ENCODE measurements at places on chromosomes 6 and 20.

DNA sequence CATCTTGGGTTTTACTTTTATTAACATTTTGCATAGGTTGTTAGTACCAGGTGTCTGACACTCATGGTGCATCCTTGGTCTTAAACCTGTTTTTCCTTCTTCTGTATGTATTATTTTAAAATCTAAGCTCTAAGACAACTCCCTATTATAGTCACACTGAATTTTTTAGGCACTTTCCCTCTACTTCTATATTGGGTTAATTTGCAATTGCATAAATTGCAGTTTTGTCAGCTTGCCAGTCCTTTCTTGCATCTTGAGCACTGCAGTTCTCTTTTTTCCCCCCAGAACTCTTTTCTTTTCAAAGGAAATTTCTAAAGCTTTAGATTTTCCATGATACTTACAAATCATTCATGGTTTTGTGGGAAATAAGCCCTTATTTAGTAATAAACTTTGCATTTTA, 70.6 kb downstream of the ZNF292 start:
- DNase-seq, result no peak

DNA sequence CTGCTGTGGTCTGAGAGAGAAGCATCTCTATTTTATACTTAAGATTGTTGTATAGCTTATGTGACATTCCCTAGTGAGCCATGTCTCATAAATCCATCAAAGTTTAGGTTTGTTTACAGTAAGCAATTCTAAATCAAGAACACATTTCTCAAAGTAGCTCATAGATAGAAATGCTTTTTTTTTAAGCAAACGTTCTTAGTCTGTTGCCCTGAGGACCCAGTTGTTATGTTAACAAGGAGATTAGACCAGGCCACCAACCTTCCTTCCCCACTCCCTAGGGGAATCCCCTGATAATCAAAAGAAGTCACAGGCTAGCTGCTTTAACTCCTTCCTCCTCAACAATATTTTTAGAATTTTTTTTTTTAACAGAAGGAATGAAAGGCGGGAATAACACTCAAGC, 169.0 kb downstream of the FUT9 start:
- DNase-seq, result no peak

GRCh38 chr6:37371154-37372083, 17.6 kb downstream of the RNF8 start:
- DNase-seq, result no peak

DNA sequence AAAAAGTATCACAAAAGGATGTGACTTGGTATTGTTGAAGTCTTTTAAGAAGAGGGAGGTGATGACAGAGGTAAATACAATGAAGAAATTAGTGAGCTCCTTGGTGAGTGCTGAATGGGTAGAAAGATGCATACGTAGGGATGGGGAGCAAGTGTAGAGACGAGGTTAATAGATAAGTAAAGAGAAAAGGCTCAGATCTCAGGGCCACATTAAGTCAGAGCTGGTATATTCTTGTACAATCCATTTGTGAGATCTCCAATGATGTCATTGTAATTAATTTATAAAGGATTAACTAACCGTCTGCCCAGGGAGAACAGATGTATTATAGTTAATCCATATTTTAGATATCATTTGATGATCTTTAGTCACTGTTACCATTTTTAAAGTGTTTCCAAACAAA, 43.4 kb downstream of the SMPDL3A start:
- DNase-seq, result no peak

- DNase-seq, result no peak
Observed at GRCh38 chr6:89789980-89790379, 29.6 kb downstream of the MDN1 start.

DNA sequence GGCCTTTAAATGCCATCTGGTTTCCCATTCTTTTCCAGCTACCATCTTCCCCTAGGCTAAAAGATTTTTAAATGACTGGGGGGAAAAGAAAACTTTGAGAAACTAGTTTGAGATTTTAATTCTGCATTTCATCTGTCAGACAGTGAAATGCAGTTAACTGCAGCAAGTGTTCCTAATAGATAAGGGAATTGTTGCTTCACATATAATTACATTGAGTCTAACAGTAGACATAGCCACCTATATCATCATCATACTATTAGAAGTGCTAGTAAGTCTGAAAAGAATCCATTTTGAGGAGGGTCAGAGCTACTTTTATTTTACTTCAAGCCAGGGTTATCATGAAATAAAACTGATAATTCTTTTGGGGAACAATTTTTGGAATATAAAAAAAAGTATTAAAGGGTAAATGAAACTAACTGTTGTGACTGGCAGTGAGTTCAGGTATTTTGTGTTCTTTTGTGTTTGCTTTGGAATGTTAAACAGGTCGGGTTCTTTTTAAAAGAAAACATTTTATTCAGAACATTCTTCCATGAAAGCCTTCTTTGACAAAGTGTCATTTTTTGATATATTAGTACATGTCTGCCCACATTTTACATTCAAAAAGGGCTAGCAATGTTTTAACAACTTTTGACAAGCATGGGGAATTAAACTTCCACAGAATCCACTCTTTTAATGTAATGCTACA, 170.1 kb downstream of the HS3ST5 start:
- no peak for DNase-seq

DNA sequence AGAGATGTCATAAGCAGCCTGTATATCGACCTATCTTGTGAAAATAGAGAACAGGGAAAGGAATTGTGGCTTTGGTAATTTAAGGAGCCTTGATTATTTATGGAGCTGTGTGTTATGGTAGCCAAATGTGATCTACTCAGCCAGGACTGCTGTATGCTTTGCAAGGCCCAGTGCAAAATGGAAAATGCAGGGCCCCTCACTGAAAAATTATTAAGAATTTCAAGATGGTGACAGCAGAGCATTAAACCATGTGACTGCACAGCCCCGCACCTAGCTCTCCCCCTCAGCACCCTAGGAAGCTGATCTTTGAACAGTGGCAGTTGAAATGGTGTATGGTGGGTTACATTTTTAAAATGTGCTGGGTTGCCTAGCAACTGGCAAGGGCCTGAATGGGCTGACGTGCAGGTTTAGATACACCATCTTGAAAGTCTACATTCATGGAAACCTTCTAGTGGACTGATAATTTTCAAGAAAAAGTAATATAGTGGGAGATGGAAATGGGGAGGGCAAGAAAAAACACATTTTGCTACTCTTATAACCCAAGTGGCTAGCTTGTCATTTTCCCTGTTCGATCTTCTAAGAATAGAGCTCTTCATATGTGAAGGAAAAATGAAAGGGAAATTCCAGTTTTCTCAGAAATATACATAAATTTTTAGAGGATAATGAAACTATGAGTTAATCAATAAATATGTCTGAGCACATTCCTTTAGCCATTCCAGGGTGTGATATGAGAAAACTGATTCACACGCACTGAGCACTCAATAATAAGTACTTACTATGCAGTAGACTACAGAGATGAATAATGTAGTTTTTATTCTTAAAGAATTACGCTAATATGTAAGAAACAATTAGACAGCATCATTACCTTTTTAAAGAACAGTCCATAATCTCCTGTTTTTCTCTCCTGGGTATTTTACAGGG, 208.0 kb downstream of the ARHGAP18 start:
- no peak for DNase-seq

GRCh38 chr6:36455486-36456027, 12.8 kb downstream of the KCTD20 start:
- no peak for DNase-seq

DNA sequence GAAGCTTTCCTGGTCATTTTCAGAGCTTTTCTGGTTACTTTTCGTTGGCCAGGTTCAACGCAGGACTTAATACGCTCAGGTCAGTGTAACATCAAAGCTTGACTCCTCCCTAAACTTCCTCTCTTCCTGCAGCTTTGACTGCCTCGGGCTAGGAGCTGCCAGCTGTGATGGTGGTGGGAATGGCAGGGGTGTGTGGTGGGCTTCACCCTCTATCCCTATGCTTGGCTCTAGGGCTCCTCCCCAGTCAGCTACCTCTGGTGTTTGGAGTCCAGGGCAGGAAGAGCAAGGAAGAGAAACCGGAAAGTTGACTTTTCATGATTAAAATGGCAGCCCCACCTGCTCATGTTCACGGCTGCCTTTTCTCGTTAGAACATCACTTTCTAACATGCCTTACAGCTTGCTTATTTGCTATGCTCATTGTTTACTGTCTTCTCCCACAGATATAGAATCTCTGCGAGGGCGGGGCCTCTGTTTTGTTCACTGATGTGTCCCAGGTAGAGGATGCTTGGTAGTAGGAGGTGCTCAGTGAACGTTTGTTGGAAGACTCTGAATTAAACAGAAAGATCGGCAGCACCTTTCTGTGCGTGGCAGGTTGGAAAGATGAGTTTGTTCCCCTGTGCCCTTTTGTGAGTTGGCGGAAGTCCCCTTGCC, 16.1 kb upstream of the PPP1R14C start:
- DNase-seq, result no peak

All from thoracic aorta (tissue), 2 donors.